Astrocyte of the spinal cord (primary cell): ENCODE measurements at places on chromosomes 1 and 21.

- DNase-seq, result no peak
Observed at GRCh38 chr1:248753708-248754280, 1.8 kb downstream of the LYPD8 start.

GRCh38 chr1:96234299-96234698 lies 487.3 kb upstream of the PTBP2 start:
- peak; percentile 66 for DNase-seq

DNA sequence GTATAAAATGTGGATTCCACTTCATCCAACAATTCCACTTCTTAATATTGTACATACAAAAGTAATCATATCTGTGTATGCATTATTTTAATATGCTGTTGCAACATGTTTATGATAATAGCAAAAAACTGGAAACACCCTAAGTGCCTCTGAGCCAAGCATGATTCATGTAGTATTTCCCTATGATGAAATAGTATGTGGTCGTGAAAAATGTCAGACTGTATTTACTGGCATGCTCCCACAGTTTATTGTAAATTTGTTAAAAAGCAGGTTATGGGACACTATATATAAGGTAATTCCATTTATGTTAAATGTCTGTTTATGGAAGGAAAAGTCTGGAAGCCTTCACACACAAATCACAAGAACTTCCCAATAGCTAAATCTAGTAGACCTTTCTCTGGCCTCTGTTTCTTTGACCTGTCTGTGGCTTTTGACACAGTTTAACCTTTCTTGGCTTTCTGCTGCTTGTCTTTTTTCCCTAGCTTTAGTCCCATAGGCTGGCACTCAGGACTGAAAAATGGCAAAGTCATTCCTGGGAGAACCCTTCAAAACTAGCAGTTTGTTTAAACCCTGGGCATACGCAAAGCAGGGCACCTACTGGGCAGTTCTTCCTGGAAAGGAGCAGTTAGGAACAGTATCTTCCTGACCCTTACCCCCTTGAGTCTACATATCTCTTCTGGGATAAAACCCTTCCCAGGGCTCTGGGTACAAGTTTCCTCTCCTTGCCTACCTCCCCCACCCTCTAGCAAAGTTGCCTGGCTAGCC lies 65.4 kb upstream of the ARTN start:
- no peak for DNase-seq

- DNase-seq, result no peak
Observed at GRCh38 chr1:150550222-150551050, 1.2 kb downstream of the ADAMTSL4 start.

DNA sequence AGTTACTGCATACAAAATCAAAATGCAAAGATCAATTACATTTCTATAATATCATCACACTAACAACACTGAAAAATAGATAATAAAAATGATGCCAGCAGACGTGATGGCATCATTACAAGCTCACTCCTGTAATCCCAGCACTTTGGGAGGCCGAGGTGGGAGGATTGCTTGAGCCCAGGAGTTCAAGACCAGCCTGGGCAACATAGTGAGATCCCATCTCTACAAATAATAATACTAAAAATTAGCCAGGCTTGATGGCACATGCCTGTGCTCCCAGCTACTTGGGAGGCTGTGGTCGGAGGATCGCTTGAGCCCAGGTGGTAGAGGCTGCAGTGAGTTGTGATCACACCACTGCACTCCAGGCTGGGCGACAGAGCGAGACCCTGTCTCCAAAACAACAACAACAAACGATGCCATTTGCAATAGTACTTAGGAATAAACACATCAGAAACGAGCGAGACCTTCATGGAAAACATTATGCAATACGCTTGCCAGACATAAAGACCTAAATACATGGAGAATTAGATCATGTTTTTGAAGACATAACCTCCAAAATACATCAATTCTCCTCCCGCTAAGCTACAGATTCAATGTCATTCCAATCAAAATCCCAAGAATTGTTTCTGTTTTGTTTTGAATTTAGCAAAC lies 86.6 kb upstream of the ERRFI1 start:
- DNase-seq, result no peak

DNA sequence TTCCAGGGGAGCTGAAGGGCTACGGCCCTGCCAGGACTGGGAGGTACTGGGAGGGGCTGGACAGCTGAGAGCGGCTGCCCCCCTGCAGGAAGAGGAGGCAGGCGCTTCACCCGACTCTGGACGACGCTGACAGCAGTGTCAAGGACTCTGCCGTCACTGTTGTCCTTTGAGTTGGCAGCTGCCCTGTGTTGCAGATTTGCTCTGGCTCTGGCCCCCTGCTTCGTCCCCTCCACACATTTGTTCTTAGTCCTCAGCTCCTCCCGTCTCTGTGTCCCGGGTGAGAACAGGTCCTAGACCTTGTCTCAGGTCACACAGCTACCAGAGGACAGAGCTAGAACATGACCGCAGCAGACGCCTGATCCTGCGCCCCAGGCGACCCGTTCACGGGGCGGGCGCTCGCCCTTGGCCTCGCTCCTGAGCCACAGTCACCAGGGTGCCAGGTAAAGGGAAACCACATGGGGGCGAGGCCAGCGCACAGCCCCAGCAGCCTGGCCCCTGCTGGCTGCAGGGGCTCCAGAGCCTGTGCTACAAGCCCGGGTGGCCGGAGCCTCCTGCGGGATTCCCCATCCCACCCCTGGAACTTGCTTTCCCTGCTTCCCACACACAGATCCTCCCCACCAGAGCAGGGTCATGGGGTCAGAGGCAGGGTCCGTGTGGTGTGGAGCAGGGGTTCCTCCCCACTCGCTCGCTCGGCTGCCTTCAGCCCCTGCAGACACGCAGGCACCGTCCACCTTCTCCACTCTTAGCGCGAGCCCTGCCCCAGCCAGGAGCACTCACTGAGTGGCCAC lies 10.7 kb upstream of the NPHP4 start:
- no peak for DNase-seq

DNA sequence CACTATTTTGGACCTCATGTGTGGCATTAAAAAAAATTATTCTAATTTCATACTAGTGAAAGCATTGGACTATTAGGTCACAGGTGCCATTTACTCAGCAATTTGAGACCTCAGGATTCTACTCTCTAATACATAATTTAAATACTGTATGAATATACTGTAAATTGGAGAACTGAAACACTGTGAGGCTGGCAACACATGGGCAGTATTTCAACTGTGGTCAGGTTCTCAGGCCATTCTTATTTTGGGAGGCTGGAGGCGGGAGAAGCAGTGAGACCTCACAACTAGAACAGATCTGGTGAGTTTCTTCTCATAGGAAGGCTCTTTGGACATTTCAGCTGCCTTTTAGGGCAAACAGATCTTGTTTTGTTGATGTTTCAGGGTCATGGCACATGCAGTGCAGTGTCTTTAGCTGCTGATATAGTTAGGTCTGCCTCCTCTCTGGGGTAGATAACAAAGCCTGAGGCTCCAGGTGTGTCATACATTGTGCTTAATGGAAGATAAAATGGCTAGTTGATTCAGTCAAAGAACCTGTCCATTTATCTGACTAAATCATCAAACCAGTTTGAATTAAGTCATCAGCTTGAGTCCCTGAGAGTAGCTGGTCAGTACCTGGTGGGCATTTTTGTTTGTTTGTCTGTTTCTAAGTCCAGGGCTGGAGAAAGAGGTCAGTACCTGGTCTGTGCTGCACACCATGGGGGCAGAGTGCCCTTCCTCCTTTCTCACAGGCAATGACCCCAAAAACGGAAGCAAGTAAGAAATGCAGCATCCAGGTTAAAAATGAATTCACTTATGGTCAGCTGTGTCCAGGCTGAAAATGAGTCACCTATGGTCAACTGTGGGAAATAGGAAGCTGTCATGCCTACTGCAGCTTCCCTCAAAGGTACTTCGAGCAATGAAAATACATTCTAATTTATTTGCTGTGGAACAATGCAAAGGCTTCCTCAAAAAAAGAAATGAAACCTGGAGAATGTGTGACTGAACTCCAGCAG lies 216.2 kb downstream of the SDCCAG8 start:
- DNase-seq, result peak; percentile 47

GRCh38 chr1:196209983-196210382 lies 398.3 kb downstream of the KCNT2 start:
- DNase-seq, result peak; percentile 38

GRCh38 chr1:58580186-58580585 lies 3.1 kb upstream of the TACSTD2 start:
- DNase-seq, result peak; percentile 23

- no peak for DNase-seq
Observed at GRCh38 chr21:14383596-14384180, 742 bp upstream of the HSPA13 start.

GRCh38 chr1:182143825-182144645 lies 82.5 kb upstream of the ZNF648 start:
- DNase-seq, result peak; percentile 74

- DNase-seq, result no peak
Observed at GRCh38 chr1:205636732-205637131, 4.9 kb upstream of the ELK4 start.

- DNase-seq, result peak; percentile 89
Observed at GRCh38 chr21:27648560-27648959, 681.7 kb upstream of the ADAMTS5 start.
